ENCODE measurements at places on chromosomes 4 and X.

DNA sequence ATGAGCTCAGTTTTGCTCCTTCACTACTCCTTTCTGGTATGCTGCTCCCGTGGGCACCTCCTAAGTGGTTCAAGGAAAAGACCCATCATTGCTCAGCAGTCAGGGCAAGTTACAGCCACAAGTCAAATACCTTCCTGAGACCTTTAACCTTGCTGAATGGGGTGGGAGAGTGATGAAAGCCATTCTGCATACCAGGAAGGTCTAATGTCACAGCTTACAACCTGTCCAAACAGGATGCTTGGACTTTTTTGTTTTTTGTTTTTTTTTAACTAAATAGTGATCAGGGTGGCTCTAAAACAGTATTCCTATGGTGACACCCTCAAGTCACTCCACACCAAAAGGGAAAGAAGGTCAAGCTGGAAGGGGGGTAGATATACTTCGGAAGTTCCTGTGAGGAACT lies 93.1 kb downstream of the GPC3 start:
- DNase-seq, result no peak

GRCh38 chr4:133147921-133148689 lies 989 bp upstream of the PCDH10 start:
- DNase-seq, result peak; percentile 73

- DNase-seq, result no peak
Measured at GRCh38 chr4:22202975-22203710, 254.6 kb upstream of the KCNIP4 start.

- no peak for DNase-seq
Measured at GRCh38 chr4:54475546-54475945, 182.2 kb upstream of the KIT start.

Measured in head of caudate nucleus (tissue), 42 donors.